ENCODE measurements at places on chromosomes 7 and 10.

DNA sequence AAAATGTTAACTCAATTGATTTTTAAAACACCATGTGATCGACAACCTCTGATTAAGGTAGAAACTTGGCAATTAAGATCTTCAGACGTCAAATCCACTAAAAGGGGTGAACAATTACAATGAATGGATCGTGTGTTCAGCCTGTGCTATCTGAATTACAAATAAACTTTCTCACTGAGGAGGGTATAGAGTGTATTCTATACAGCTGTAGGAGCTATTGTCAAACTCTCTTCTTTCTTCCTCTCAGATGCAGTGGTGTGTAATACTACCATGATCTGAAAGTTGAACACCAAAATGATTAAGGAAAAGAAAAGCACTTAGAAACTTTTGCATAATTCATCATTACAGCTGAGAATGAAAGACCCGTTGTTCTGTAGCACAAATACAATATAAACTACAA, 32.2 kb upstream of the MACC1 start:
- no peak for DNase-seq

DNA sequence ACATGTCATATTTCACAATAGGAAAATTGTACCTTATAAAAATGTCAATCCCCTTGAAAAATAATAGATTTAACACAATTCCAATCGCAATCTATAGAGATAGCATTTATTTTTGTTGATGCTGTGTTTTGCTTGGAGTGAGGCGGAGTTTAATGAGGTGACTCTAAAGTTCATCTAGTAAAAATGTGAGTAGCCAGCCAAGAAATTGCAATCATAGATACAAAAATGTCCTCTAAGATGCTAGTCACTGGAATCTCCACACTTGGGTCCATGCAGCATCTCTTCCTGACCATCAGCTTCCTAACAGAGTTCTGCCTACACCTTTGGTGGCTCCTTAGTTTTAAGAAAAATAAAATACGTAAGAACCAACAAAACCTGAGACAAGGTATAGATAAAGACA, 44.9 kb downstream of the GLI3 start:
- DNase-seq: no peak

DNA sequence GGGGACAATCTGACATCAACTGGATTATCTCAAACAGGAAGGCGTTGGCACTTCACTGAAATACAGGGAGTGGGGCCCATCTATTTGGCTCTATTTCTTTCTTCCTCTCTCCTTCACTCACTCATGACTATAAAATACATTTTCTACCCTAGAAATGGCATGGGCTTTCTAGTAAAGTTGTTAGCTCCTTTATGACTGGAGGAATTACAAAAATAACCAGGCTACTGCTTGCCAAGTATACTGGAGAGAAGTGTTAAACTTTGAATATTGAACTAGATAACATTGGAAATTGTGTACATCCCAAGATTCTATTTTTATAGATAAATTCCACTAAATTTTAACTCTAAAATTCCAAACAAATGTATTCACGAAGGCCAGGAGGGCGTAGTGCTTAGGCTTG, 255.7 kb upstream of the SORCS1 start:
- no peak for DNase-seq

DNA sequence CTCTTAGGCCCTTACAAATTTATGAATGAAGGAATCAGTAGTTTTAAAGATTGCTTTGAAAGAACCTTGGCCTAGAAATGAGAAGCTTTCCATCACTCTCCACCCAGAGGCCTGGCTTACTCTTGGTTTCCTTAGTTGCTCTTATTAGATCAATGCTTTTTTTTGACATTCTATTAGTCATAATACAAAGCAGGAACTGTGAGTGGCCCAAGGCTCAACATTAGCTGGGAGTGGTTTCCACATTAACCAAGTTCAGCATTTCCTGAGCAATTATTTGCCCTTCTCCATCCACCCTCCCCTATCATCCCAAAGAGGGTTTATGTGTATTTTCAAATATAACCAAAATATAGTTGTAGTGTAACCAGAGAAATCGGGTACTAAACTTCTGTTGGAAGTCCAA, 103.4 kb upstream of the FAM204A start:
- DNase-seq: no peak

DNA sequence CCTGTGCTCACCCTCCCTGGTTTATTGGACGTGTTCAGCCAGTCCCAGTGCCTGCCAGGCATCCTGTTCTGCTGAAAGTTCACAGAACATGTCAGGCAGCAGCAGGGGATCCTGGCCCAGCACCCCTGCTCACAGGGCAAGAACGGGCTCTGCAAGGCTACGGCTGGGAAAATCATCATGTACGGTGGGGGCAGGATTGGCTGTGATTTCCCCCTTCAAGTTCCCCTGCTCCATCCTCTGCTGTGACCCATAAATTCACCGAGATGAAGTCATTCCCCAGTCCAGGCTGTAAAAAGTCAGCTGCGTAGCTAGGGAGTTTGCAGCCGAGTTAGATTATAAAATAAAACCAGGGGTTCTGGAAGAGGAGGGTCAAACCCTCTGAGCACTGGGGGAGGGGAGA, 484.1 kb upstream of the ZMIZ1 start:
- no peak for DNase-seq

DNA sequence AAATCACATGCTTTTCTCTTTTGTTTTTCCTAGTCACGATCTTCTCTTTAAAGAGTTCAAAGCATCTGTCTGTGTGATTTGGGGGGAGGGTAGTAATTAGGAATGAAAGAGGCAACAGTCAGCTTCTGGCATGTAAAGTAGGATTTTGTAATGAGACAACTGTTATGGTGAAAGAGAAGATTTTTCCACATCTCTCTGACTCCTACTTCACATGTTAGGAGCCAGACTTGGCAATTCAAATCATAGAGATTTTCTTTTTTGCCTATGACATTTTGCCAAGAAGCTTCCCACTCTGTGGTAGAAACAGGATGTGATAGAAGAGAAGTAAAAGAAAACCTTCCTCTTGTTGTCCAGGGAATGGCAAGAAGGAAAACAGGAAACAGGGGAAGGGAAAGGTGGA, 38.3 kb upstream of the KLHL7 start:
- DNase-seq: no peak

GRCh38 chr7:64574540-64575099, 11.7 kb upstream of the ZNF680 start:
- DNase-seq: no peak

GRCh38 chr10:12707461-12708185, 293.9 kb downstream of the CCDC3 start:
- no peak for DNase-seq

GRCh38 chr10:71245420-71246325, 33.3 kb downstream of the UNC5B start:
- DNase-seq: no peak

GRCh38 chr10:80411267-80411668, 2.9 kb downstream of the PRXL2A start:
- no peak for DNase-seq

GRCh38 chr7:45869426-45869825, 3.5 kb downstream of the CCDC201 start:
- no peak for DNase-seq

GRCh38 chr10:30114881-30115625, 55.7 kb upstream of the JCAD start:
- DNase-seq: no peak

DNA sequence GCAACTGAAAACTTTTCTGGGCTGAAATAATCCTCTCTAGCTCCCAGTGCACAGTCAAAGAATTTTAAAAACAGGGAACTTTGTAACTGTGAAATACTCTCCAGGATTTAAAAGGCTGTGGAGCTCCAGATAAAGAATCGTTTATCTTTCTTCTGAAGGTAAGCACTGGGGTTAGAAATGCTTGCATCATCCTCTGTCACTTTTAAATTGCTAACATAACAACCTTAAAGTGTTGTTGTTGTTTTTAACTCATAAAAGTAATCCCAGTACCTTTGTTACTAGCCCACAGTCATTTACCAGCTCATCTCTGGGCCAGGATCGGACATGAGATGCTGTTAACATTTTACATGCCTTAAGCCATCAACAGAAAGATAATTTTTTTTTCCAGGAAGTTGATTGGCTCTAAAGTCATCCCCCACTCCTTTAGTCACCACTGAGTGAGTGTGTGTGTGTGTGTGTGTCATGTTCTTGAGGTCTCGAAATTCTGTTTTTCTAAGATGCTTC, at the start of gene SLC39A12:
Gene SLC39A12, plus strand, starts transcription at position 51 of the 504 bp plus-strand sequence. CDS start 1,359 bp downstream, outside the sequence.
- DNase-seq: no peak

GRCh38 chr7:103573479-103574058, 127.6 kb upstream of the SLC26A5 start:
- DNase-seq: peak; percentile 35

- DNase-seq: no peak
These were observed 4.6 kb downstream of the ZNF853 start for GRCh38 chr7:6619961-6620360.

DNA sequence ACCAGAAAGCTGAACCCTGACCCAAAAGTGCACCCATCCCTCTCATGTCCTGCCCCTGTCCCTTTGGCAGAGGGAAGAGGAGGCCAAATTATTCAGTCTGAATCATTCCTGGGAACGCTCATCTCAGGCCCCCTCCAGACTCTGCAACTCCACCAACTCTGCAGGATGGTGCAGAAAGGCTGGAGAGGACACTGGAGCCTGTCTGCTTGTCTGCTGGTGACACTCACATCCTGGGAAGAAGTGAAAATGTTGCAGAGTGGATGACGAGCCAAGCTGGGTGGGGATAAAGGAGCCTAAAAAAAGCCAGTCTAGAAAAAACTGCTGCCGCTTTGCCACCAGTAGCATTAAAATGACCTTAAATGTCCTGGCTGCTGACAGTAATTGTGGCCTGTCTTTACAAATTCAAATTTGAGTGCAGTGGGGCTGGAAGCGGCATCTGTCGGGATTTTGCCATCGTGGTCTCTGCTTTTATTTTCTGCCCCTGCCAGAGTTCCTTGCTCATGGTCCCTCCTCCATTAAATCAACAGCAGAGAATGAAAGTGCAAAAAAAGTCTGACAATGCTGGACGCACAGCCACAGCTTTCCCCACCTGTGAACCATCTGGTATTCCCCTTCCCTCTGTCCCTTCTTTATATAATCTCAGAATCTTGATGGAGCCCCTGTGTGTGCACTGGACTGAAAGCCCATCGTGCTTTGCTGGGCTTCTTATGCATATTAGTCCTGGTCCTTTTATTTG, 63.9 kb downstream of the STK17A start:
- DNase-seq: no peak

GRCh38 chr7:155984028-155984580, 171.8 kb upstream of the SHH start:
- DNase-seq: no peak

DNA sequence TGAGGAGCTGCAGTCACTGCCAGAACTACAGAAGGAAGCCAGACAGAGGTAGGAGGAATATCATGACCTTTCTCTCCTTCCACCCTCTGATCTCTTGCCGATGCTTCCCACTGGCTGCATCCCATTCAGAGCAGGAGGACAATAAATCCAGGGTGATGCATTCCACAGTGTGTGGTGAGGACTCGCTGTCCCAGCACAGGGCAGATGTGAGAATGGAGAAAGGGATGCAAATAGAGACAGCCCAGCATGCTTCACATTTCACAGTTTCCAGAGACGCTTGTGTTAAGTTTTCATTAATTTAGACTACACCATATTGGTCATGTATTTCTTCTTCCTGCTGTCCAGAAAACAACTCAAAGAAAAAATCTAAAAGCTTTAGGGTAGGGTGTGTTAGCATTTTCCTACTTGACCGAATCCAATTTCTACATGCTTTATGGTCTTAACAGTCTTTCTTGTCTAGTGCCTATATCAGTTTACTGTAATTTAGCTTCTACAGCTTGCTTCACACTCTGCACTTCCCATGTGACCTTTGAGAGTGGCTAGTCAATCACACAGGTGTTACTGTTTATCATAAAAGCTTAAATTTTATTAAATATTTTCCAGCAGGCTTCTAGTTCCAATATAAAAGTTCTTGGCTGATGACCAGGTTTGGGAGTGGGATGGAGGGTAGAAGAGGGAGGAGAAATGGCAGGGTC, 155.6 kb downstream of the RAPGEF5 start:
- no peak for DNase-seq

- no peak for DNase-seq
These were observed 57.7 kb upstream of the EGR2 start for GRCh38 chr10:62873866-62874265.

All from CD4-positive, alpha-beta T cell treated with Interleukin-2 at 100 ng/mL for 4 hours (primary cell).